ENCODE measurements at places on chromosomes 16 and 17. TPM values are rescaled to one million over a fixed set of nuclear protein-coding genes. Genes with fewer than 3 reads are reported as not detected.

DNA sequence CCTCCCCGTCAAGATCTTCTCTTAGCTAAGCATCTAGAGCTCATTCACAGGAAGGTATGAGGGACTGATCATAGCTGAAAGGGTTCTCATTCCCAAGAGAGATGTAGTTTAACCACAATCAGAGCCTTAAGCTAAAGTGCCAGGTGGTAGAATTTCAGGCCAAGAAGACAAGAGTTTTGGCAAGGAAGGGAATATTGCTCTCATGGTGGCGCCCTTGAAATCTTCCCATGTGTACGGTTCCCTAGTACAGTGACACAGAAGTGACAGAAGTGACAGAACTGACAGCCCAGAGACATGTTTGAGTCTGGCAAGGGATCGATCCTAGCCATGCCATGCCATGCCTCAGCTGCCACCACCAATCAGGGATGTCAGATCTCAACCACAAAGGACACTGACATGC is 2.5 kb downstream of the GRIN2C start:
- DNase-seq = no peak

- DNase-seq = peak; percentile 30
Observed at GRCh38 chr17:3695723-3696411, at the start of gene P2RX5. TSS of gene P2RX5 (minus strand) at chr17:3696155. CDS start at chr17:3696005, 150 bp downstream.

DNA sequence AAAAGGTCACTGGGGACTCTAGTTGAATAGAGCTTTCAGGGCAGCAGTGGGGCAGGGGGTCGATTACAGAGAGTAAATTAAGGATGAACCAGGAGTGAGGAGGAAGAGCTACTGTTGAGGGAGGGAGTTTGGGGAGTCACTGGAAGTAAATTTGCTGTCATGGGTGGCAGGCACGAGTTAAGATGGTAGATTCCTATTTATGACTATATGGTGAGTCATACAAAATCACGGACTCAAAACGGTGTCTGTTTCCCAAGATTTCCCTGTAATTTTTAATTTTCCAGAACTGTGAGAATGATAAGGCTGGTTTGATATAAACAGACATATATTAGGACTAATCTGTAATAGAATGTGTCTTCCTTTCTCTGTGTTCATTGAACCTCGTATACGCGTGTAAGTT is 287.6 kb upstream of the GOT2 start:
- DNase-seq = no peak

GRCh38 chr17:57524839-57525568 is 220.1 kb downstream of the CCDC182 start:
- DNase-seq = no peak

- no peak for DNase-seq
Observed at GRCh38 chr16:84597931-84598351, 19.9 kb downstream of the COTL1 start.

DNA sequence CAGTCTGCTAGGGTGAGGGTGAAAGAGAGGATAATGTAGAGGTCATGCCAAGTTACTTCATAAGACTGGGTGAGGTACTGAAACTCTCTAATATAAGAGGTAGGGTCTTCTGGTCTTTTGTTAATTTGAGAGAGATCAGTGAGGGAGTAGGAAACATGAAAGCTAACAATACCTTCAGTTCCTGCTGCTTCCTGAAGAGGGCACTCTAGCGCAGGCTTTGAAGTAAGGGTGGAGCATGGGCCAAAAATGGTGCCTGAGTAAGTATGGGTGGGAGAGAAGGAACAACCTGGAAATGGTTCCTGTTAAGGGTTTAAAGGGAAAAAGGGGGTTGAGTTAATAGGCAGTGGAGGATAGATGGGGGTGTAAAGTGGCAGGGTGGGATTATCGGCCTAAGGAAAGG is 2449.5 kb downstream of the TP53TG3F start:
- no peak for DNase-seq

DNA sequence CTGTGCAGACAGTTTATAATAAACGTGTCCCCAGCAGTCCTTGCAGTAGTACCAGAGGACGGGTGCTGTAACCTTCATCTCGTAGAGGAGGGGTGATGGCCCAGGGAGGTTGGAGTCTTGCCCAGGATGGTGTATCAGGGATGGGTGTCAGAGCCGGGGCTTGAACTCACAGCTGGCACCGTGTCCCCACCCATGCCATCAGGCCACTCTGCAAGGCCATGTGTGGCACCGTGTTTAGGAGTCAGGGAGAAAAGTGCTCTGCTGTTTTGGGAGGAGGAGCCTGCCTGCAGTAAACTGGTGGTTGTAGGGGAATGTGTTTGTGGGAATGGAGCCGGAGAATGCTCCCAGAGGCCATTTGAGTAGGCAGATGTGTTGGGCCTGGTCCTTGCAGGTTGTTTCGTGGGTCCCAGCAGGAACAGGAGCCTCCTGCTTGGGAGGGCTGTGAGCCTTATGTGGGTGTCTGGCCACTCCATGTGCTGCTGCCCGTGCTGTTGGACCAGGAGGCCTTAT is 1.7 kb downstream of the ADORA2B start:
- peak; percentile 15 for DNase-seq

GRCh38 chr16:30186444-30186781 is 3.0 kb downstream of the CORO1A start:
- no peak for DNase-seq

DNA sequence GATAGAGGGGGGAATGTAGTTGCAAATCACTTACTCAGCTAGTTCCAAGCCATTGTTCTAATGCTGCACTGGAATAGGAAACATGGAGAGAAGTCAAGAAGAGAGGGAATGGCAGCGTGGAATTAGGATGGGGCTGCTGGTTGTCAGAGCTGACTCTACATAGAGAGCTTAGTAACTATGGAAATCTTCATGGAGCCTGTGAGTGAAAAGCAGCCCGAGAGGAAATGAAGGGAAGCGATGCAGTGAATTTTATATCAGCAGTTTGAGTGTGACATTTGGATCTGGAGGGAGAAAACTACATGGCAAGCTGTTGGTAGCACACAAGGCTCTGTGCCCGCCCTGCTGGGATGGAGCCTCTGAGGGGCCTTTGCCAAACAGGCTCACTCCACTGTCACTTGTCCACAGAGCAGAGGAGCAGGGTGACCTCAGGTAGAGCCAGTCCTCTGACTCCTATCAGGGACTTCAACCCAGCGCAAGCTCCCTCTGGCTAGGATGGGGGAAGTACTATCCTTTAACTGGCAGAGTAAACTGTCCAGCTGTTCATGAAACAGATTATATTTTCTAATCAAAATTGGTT is 27.9 kb upstream of the PMFBP1 start:
- DNase-seq = no peak

DNA sequence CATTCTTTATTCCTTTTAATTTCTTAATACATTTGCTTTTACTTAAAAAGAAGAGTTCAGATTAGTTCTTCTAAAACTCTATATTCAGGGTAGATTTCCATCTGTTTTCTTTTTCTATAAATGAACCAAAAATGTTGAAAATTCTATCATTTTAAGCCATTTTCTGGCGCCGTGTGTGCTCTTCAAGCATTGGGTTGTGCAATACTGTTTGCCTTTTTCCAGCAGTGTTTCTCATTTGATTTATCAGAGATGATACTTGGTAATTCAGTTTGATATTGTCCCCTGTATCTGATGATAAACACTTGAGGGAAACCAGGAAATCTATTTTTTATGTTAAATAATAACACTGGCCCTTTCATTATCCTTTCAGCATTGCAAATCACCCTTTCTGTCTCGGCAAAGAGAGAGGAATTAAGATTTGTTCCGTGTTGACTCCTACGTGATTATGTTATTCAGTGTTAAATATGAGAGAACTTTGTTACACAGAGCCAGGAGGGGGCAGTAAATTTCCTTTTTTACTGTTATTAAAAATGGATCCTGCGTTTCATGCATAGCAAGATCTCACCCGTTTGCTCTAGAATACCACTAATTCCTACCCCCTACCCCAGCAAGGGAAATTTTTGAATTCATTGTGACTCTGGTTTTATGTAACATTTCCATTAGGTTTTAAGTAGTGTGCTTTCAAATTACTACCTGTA is 606.9 kb upstream of the RBFOX1 start:
- no peak for DNase-seq

- no peak for DNase-seq
Observed at GRCh38 chr17:31696184-31696602, 162.9 kb downstream of the COPRS start.

- no peak for DNase-seq
Observed at GRCh38 chr17:59389066-59389465, 57.6 kb downstream of the YPEL2 start.

DNA sequence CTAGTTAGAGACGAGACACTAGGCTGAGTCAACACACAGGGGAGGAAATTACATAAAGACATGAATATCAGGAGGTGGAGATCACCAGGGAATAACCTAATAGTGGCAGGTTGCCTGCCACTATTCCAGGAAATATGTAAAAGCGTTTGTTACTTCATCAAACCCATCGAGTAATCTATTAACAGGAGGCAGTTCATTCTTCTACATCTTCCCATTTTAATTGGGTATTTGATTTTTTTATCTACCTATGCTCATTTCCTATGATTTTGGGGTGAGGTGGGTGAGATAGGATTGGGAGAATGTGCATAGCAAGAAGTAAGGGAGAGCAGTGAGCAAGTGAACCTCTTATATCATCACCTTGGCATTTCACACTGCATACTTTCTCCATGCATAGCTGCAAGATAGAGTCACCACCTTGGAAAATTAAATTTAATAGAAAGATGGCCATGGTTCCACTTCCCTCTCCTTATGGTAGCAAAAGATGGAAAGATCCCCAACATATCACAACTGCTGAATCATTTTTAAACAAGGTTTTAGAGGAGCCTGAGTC is 312.2 kb downstream of the TMEM114 start:
- DNase-seq = no peak

GRCh38 chr17:78525511-78526160 is 51.6 kb downstream of the DNAH17 start:
- no peak for DNase-seq

The ZNF205 gene
- total RNA-seq = 15.5 TPM

Measured in endothelial cell of umbilical vein (primary cell).